ENCODE measurements at places on chromosomes 6 and 20.

DNA sequence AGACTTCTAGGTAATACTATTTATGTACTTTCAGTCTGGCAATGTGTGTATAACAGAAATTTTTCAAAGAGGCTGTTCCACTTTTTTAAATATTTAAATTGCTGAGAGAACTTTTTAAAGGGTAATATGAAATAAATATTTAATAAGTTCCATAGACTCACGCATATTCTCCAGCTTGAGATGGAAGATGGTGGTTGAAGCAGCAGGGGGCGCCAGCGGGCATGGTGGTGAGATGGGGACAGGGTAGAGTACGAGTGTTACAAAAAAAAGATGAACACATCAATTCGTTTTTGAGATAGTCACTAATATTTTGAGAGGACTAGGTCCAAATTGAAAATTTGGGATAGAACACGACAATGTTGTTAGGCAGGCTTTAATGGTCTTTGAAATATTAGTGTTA, 68.4 kb downstream of the RSPO3 start:
- no peak for DNase-seq

- no peak for DNase-seq
These were observed 40.5 kb downstream of the PLN start for GRCh38 chr6:118588626-118589025.

DNA sequence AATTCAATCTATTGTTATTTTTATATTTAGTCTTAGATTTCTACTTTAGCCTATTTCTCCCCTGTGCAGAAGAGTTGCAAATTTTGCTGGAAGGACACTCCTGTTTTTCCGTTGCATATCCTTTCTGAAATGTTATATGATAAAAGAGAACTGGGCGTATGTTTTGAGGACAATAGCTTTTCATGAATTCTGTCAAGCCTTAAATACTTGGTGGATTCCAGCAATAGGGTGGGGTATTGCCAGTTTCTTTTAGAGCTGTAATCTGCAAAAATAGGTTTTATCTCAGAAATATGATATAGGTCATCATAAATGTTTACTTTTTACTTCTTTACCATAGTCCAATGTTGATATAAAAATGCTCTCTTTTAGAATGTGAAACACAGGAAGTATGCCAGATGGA, 42.0 kb downstream of the VTA1 start:
- DNase-seq, result no peak

GRCh38 chr6:884570-884969, 191.6 kb upstream of the EXOC2 start:
- no peak for DNase-seq

DNA sequence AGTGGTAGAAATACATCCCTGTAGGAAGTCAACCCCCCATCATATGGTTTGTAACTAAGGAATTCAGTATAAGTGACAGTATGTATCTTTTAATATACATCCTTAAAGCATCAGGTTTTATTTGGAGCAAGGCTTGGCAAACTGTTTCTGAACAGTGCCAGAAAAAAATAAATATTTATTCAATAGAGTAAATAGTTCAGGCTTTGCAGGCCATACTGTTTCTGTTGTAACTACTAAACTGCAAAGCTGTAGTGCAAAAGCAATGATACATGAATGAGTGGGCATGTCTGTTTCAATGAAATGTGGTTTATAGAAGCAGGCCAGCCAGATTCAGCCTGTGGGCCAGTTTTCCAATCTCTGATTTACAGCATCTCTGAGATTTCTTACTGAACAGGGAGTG, 977 bp downstream of the MEI4 start:
- no peak for DNase-seq

- DNase-seq, result no peak
These were observed 40.9 kb downstream of the DSTN start for GRCh38 chr20:17610566-17611289.

- no peak for DNase-seq
These were observed 109.1 kb upstream of the MLIP start for GRCh38 chr6:54002116-54002515.

DNA sequence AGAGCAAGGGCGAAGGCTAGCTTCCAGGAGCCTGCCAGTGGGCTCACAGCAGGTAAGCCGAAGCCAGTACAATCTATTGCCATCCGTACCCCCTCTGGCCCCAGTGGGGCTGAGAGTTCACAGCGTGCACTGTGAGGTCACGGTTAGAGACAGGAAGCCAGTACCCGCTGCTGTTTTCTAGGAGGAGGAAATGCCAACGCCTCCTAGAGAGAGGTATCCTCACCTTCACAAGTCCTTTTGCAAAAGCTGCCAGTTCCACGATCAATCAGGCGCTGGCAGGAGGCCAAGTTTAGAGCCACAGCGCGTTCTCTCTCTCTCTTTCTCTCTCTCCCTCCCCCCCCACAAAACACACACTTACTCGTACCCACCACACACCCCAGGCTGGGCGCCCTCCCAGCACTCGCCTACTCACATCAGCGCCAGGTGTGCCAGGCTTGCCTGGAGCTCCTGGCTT, 22.5 kb downstream of the COL9A1 start:
- no peak for DNase-seq

DNA sequence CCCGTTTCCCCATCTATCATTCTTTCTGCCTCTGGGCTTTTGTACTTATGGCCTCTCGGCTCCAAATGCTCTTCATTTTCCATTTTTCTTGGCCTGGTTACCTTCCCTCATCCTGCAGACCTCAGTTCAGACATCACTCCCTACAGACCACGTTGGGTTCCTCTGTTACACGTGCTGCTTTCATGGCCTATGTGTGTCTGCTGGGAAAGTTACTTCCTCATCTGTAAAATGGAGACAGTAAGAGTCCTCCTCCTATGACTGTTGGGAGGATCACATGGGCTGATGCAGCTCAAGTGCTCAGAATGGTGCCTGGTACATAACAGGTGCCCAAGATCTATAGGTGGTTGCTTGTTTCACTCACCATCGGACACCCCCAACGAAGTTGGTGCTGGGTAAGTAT, 13.5 kb downstream of the KCNK17 start:
- DNase-seq, result no peak

GRCh38 chr20:63640086-63640485, 13.1 kb downstream of the STMN3 start:
- DNase-seq, result no peak

GRCh38 chr6:169220068-169220964, 33.3 kb downstream of the THBS2 start:
- no peak for DNase-seq

- DNase-seq, result no peak
These were observed 6.7 kb downstream of the PCED1A start for GRCh38 chr20:2833761-2834160.

- DNase-seq, result no peak
These were observed 268.8 kb downstream of the TMEM242 start for GRCh38 chr6:157054531-157054979.

- DNase-seq, result no peak
These were observed 177.9 kb upstream of the ZNF184 start for GRCh38 chr6:27650620-27651370.

GRCh38 chr6:91626911-91627310, 1040.0 kb upstream of the MAP3K7 start:
- DNase-seq, result no peak

- no peak for DNase-seq
These were observed 76.9 kb downstream of the GINS1 start for GRCh38 chr20:25484224-25484846.

DNA sequence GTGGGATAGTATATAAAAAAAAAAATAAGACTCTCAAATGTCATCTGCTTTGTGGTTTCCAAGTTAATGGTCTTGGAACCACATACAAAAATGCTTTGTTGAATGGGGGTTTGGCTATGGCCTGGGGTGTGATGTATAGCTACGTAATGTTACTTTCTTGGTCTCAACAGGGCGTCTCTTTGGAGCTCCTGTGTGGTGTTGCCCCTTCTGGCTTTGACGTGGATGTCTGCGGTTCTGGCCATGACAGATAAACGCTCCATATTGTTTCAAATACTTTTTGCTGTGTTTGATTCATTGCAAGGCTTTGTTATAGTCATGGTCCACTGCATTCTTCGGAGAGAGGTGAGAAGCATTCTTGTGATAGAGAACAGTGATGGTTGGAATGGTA, 457.7 kb downstream of the LMBRD1 start:
- no peak for DNase-seq

- no peak for DNase-seq
These were observed 220.3 kb downstream of the NRN1 start for GRCh38 chr6:5786321-5786968.

- DNase-seq, result no peak
These were observed 8.5 kb upstream of the SIM1 start for GRCh38 chr6:100473182-100473581.

DNA sequence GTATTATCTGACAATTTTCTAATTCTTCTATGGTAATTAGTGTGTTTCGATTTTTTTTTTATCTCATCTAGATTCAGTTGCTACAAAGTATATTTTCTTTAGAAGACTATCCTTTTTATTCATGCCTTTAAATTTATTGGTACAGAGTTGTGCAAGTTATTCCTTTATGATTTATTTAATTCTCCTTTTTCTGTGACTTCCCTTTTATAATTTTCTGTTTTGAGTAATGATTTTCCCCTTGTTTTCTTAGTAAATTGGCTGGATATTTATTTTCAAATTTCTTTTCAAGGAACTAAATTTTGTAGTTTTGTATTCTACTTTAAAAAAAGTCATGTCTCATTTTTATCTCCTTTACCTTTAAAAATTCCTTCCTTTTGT, 2.4 kb upstream of the IL22RA2 start:
- DNase-seq, result no peak

GRCh38 chr6:170464524-170464979, 88.6 kb downstream of the PSMB1 start:
- DNase-seq, result no peak

- no peak for DNase-seq
These were observed 57.3 kb upstream of the LAMP5 start for GRCh38 chr20:9457136-9457535.

- no peak for DNase-seq
These were observed 542.2 kb downstream of the GRIK2 start for GRCh38 chr6:101935732-101936131.

DNA sequence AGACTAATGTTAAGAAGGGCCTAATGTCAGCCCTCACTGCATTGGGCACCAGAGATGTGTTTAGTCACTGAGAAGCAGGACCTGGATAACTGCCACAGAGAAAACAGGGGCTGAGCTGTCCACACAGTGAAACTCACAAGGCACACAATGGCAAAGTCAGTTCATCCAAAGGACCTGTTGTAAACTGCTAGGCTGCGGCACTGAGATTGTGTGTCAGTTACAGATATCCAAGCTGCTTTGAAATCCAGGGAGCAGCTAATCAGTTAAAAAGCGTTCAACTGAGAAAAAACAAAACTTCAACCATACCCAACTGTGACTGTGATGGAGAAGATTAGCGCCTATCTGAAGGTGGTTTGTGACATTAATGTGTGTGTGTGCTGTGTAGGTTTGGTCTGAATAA, 27.8 kb upstream of the TMEM14A start:
- no peak for DNase-seq

DNA sequence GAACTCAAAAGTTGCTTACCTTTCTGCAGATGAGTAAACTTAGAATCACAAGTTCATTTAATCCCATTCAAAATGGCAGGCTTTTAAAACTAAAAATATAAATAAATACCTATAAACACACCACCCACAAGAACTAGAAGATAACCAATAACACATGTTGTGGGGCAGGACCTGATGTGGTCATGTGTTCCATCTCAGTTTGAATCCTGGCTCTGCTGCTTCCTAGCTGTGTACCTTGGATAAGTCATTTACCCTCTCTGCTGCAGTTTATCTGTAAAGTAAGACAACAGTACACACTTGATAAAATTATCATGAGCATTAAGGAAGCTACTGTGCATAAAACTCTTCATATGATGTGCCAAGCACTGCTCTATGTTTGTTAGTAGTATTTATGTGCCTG, 22.0 kb downstream of the TRIM27 start:
- DNase-seq, result no peak

DNA sequence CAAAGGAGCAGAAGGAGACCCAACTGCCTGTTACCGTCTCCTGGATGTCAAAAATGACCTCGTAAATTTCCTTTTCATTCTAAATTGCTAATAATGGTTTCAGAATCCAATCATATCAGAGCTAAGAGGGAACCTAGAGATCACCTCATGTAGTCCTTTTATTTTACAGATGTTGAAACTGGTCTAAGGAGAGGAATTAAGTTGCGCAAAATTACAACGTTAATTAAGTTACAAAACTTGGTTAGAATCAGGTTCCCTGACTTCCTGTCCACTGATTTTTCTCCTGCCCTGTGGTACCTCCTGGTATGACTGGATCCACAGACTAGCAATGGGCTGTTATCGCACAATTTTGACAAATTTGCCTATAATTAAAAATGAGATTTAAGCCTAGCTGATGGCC, 9.0 kb upstream of the STK38 start:
- DNase-seq, result no peak

- DNase-seq, result no peak
These were observed 56.3 kb upstream of the CD93 start for GRCh38 chr20:23142162-23143050.

DNA sequence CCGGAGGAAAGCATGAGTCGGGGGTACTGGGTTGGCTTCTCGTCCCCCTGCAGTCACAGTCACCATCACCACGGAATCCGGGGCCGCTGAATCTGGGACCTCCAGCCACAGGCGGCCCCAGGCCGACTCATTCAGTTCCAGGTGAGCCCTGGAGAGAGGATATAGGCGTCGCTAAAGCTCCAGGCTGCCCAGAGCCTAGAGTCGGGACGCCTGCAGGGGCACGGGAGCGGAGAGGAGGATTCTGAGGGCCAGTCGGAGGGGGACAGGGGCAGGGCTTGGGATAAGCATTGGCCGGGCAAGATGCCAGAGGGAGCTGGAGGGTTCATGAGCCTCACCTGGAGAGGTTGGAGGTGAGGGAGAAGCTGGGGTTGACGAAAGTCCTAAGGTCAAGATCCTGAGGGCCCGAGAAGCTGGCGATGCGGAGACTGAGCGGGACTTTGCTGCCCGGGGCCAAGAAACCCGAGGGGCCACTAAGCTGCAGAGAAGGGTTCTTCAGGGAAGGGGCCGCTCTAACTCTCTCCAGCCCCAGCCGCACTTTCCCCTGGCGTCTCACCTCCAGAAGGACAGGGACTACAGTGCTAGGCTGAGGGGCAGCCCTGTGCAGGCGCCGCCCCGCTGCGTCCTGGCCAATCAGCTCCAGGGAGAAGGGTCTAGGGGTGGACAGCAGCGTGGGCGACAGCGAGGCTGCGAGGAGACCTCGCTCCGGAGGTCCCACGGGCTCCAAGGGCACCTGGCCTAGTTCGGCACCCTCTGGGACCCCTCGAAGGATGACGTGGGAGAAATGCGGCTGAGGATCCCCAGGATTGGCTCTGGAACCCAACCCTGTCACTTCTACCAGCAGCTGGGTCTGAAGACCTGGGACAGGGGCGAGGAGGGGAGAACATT, 3.7 kb downstream of the SAPCD1 start:
- no peak for DNase-seq

- DNase-seq, result no peak
These were observed 92.7 kb upstream of the CD93 start for GRCh38 chr20:23178806-23179205.

- no peak for DNase-seq
These were observed 47.5 kb downstream of the RALGAPA2 start for GRCh38 chr20:20664795-20665589.

GRCh38 chr20:1820138-1821079, 74.8 kb upstream of the SIRPA start:
- DNase-seq, result peak; percentile 64

DNA sequence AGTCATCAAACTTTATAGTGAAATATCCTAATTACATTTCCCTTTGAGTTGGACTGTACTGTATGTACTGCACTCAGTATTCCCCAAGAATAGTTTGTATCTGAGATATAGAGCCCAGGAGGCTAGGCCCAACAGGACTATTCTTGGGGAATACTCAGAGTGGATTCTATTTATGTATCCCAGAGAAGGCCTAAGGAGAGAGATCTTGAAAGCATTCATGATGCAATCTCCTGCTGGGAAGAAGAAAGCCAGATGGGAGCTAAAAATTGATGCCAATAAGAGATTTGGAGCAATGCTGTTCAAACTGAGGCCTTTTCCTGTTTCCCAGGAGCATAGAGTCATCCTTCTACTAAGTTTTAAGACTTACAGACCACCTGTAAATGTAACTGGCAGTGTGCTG, 452.1 kb upstream of the PLCB4 start:
- DNase-seq, result peak; percentile 35
